Right ventricle myocardium superior (tissue), 1 donor: ENCODE measurements at places on chromosomes 1 and 21.

DNA sequence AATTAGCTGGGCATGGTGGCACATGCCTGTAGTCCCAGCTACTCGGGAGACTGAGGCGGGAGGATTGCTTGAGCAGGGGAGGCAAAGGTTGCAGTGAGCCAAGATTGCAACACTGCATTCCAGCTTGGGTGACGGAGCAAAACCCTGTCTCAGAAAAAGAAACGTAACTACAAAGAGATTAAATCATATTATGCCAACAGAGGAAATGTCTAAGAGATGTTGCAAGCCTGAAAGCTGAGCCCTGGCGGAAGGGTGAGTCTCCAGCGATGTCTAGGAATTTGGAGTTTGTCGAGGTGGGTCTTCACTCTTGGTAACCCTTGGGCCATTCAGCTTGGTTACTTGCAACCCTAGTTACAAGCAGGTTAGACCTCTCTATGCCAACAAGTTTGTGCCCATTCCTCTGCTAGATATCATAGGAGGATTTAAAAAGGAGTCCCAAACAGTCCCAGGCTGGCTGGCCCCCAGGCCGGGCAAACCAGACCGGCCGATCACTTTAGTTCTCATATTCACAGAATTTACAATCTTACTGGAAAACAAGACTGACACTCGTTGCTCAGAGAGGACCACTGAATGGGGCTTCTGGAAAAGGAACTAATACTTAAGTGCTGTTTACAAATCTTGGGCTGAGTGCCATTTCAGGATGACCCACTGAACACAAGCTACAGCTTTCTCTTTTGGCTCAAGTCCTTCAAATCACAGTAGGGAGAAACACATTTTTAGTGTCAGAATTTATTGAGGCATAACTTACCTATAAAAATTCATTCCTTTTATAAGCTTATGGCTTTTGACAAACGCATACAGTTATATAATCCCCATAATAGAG is 27.1 kb downstream of the SLC30A1 start:
- DNase-seq, result no peak

DNA sequence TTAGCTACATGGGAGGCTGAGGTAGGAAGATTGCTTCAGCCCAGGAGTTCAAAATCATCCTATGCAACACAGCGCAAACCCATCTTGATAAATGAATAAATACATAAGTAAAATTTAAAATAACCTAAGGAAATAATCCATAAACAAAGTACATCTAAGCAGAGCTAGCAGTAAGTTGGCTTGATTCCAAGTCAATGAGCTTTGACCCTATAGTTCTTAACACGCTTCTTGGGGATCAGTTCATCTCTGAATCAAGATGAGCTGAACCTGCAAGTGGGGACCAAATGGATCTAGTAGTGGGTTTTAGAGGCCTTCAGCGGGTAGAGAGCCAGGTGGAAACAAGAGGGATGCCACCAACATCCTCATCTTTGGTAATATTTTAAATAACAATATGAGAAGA is 31.5 kb upstream of the PHGDH start:
- no peak for DNase-seq

DNA sequence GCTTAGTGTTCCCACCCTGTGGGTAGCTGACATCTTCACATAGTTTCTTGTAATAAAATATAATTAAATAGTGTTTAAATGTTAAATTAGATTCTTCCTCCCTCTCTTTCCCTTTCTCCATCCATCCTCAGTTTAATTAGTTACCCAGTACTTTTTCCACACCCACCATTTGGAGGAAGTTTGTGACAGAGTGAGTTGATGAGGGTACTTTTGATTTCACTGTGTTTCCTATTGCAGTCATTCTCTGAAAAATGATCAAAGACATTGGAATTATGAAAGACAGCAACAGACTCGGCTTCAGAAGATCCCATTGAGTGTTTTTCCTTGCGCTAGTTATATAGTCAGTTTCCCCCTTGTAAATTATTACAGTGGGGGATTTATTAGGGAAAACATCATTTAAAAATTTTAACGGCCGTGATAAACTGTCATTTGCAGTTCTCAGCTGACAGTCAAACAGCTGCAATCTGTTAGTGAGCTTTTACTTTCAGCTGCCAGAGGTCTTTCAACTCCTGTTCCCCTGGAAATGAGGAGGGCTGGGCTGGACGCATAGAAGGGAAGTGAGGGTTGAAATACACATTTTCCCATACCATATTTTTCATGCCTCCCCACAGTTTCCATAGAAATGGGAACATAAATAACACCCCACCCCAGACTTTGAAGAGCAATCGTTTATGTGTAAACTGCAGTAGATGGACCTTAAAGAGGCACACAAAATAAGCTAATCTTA is 61.3 kb upstream of the CACYBP start:
- DNase-seq, result no peak

DNA sequence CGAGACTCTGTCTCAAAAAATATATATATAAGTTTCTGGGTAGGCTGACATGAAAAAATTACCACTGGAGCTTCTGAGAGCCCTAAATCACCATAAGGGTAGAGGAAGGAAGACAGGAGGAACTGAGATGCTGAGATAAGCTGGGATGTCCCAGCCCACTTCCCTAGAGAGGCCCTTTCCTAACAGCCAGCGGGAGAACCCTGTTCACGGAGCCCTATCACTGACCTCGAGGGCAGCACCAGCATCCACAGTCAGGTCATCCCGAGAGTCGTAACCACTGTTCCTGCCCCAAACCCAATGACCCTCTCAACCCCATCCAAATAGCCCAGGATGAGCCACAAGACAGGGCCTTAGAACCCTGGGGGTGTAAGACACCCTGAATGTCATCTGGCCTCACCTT is 77.5 kb downstream of the CD34 start:
- no peak for DNase-seq

DNA sequence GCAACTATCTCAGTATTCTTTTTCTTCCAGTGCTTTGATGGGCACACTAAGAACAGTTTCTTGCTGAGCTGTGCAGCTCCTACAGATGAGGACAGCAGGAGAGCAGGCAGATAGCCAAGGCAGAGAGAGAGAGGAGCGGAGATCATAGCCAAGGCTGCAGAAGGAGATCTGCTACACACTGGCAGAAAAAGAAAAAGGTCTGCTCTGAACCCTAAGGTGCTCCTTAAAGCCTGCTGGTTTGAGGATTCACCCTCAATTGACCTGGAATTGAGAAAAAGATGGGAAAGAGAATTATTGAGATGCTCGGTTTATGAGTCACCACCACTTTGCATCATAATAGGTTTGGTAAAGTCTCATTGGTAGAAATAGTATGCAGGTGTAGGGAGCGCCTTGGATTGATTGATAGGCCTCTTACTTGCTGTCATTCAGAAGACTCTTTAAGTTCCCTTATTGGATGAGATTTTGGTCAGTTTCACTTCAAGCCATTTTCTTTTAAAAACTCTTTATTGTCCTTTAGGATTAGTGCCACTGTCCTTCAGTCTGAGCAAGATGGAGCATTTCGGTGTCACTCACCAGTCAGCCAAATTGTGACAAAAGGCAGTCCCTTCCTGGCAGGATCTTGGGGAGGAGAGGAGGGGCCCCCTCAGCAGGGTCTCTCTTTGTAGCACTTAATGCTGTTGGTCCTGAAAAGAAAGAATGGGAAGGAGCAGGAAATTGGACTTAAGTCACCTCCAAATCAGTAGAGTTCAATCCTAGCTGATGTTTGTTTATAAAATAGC is 685.0 kb downstream of the ADGRL2 start:
- peak; percentile 60 for DNase-seq

DNA sequence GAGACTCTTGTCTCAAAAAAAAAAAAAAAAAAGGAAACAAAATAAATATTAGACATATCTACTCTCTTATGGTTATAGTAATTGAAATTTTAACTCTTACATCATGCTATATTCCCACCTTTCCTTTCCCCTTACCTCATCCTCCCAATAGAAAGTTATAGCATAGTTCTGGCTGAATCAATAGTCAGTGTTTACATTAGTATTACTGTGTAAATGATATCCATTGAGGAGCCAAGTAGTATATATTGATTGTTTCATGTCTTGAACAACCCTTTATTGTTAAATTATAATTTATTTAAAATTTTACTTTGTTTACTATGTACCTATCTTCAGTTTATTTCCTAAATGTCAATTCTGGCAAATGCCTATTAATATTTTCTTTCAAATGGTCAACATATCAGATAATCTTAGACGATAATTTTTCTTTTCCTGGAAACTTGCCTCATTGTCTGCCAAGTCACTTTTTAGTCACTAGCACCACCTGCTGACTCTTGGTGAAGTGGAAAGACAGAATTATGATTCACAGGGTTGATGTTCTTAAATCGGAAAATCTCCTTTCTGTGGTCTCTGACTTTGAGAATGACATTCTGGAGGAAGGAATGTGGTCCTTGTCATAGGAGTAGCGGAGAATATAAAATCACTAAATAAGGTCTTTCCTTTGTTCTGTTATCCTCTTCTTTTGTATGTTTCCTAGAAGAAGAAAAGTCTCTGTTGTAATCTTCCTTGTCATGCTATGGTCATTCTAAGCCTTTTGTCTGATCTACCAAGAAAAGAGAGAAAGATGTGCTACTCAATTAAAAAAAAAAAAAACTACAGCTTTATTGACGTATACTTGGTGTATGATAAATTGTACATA is 8.6 kb downstream of the HJV start:
- no peak for DNase-seq

DNA sequence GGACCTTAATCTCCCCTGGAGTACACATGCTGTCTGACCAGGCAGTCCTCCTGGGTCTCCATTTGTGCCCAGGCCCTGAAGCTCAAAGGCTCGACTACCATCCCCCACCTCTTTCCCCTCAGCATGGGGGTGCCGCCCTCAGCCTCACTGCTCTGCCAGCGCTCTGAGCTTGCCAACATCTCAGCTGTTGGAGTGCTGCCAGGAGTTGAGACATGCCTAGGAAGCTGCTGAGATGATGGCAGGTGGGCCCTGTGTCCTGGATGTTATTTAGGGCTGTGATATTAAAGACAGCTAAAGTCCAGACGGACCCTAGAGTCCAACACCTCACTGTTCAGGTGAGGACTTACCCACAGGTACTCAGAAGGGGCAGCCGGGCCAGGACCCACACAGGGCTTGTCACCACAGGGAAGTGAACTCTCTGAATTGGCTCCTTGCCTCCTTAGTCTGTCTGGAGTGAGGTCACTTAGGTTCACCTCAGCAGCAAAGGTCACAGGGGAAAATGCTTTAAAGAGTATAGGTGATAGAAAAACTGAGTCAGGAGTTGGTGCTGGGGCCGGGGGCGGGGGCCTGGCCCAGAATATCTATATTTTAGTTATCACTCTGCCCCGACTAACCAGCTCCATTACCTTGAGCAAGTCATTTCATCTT is 19.7 kb upstream of the KCNC4 start:
- peak; percentile 61 for DNase-seq

DNA sequence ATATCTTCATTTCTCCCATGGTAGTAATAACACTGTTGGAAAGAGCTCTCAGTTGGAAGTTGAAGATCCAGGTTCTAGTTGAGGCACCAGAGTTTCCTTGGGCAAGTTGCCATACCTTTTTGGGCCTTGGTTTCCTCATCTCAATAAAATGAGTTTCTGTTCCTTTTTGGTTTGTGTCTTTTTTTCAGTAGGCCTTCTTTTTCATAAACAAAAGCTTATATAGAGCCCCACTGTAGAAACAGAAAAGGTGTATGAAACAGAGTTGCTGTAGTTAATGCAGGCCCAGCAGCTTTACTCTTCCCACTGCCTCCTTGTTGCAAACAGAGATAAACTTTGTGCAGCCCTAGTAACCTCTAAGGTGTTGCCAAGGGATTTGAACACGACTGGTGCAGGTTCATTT is 41.7 kb downstream of the WNT4 start:
- no peak for DNase-seq

DNA sequence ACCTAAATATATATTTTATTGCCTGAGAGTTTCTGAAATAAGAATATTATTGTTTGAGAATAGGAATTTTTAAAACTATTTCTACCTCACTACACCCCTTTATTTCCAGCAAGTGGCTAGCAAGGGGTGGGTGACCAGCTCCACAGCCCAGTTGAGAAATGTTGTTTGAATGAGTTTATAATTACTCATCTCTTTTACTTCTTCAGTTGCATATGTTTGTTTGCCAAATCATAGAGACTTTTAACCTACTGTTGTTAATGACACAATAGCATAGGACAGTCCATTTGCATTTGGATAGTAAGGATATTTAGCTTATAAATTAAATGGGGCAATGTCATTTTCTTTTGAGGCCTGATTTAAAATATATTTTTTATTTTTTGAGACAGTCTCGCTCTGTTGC is 127.8 kb downstream of the NRDC start:
- DNase-seq, result no peak

- no peak for DNase-seq
These were observed 7.1 kb upstream of the CDK18 start for GRCh38 chr1:205497351-205497750.

DNA sequence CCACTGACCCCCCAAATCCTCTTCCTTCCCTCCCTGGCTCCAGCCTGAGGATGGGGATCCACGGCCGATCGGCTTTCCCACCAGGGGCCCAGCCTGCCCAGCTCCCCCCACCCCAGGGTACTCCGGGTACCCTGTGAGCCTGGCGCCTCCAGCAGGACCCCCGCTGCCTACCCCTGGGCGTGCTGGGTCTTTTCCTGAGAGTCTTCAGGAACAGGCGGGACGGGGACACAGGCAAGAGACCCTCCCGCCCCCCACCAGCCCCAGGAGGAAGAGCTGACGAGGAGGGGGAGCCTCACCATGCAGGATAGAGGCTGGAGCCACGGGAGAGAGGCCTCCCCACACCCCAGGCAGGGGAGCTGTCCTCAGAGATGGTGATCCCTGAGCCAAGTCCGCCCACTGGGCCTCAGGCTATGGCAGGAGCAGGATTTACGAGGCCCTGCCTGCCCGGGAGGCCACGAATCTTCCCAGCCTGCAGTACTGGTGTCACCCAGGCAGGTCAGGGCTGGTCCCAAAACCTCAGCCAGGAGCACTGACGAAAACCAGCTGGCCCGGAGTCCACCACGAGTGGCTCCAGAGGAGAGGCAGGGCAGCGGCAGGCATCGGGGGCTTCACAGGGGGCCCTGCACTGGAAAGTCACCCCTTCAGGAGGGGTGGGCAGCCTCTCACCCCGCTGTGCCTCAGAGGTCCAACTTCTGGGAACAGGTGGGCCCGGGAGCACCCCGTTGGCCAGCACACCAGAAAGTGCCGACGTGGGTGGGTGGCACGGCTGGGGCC is 58.0 kb downstream of the MEGF6 start:
- DNase-seq, result no peak

- DNase-seq, result no peak
These were observed 63.3 kb downstream of the POFUT2 start for GRCh38 chr21:45224189-45224938.

- DNase-seq, result peak; percentile 81
These were observed at the start of gene NAV1 for GRCh38 chr1:201538612-201539551. NAV1 (plus strand) TSS chr1:201539127; CDS start chr1:201622885, 83,758 bp downstream.
